ENCODE measurements at places on chromosomes 5 and 9. TPM values are rescaled to one million over a fixed set of nuclear protein-coding genes. Genes with fewer than 3 reads are reported as not detected.

GRCh38 chr9:33435821-33436277 lies 11.5 kb downstream of the AQP3 start:
- DNase-seq, result peak; percentile 16
- no peaks in the 10 kb centered on the region for H3K27me3 ChIP-seq
- no peak overlapping the region for H3K4me3 ChIP-seq
- H3K36me3 ChIP-seq, result no peaks in the 10 kb centered on the region

DNA sequence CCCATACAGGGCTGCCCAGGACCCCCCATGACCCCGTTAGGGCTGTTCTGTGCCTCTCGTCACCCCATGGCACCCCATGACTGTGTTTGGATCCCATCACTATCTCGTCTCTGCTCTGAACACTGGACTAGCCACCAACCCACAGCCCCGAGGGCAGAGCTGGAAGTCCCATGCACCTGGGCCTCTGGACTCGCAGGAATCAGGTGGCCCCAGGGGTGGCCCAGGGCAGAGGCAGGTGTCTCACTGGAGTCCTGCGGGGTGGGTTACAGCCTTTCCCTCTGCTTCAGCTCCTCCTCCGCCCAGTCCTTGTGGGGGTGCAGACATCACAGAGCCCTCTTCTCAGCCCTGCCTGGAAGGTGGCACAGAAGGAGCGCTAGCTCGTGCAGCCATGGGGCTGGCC lies 79.7 kb downstream of the COL5A1 start:
- no peak overlapping the region for H3K4me3 ChIP-seq
- no peaks in the 10 kb centered on the region for H3K27me3 ChIP-seq
- DNase-seq, result no peak
- H3K36me3 ChIP-seq, result no peaks in the 10 kb centered on the region
- H3K4me1 ChIP-seq, result no peaks in the 10 kb centered on the region

- no peaks in the 10 kb centered on the region for H3K27me3 ChIP-seq
- H3K4me1 ChIP-seq, result peaks cover 20% of the 10 kb centered on the region
These were observed 4.8 kb downstream of the NINJ1 start for GRCh38 chr9:93129286-93129685.

GRCh38 chr5:179839328-179840256 lies 18.9 kb downstream of the SQSTM1 start:
- H3K4me1 ChIP-seq, result no peaks in the 10 kb centered on the region
- H3K27me3 ChIP-seq, result no peaks in the 10 kb centered on the region
- H3K4me3 ChIP-seq, result no peak overlapping the region
- H3K27ac ChIP-seq, result no peak overlapping the region

- peaks cover 3% of the 10 kb centered on the region for H3K4me1 ChIP-seq
- H3K36me3 ChIP-seq, result no peaks in the 10 kb centered on the region
These were observed 20.5 kb downstream of the C1QTNF2 start for GRCh38 chr5:160349935-160350303.

Gene C6
- total RNA-seq, result not detected

DNA sequence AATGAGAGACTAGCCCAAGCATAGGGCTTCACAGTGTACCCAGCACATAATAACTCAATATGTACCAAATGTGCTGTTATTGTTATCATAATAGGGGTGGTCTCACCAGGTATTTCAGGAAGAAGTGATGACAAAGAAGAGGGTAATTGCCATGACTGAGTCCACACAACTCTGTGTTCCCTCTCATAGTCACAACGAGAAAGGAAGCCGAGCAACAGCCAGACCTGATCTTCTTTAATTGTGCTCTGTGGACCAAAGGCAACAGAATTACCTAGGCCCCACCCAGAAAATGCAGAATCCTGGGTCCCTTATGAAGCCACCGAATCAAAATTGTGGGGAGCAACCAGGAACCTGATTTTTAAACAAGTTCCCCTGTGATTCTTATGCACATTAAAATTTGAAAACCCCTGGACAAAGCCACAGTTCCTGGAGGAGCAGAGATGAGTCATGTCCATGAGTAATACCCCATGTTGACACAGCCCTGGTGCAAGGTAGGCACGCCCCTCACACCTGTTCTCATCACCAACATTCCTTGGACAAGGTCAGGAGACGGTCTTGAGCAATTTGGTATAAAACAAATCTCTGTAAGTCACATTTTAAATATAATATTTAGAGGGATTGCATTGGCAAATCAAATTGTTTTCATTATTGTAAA lies 5.2 kb downstream of the FGF1 start:
- no peak overlapping the region for H3K27ac ChIP-seq
- DNase-seq, result no peak
- no peaks in the 10 kb centered on the region for H3K27me3 ChIP-seq

Gene SPATA31C1
- not detected for total RNA-seq

Gene KIF4B
- not detected for total RNA-seq

GRCh38 chr5:10536511-10536910 lies 27.4 kb upstream of the ANKRD33B start:
- no peaks in the 10 kb centered on the region for H3K27me3 ChIP-seq
- no peak overlapping the region for H3K27ac ChIP-seq
- DNase-seq, result no peak
- H3K4me3 ChIP-seq, result no peak overlapping the region
- peaks cover 13% of the 10 kb centered on the region for H3K4me1 ChIP-seq

- peaks cover 3% of the 10 kb centered on the region for H3K36me3 ChIP-seq
- no peak overlapping the region for H3K4me3 ChIP-seq
- DNase-seq, result no peak
- H3K27me3 ChIP-seq, result no peaks in the 10 kb centered on the region
- H3K27ac ChIP-seq, result no peak overlapping the region
- no peaks in the 10 kb centered on the region for H3K4me1 ChIP-seq
These were observed 20.6 kb downstream of the UGCG start for GRCh38 chr9:111917201-111917600.

GRCh38 chr5:16417398-16418074 lies 48.1 kb downstream of the ZNF622 start:
- H3K4me1 ChIP-seq, result peaks cover 19% of the 10 kb centered on the region
- H3K36me3 ChIP-seq, result no peaks in the 10 kb centered on the region
- no peak overlapping the region for H3K4me3 ChIP-seq
- H3K27me3 ChIP-seq, result no peaks in the 10 kb centered on the region
- DNase-seq, result no peak

Gene SVEP1
- 0.56 TPM for total RNA-seq

DNA sequence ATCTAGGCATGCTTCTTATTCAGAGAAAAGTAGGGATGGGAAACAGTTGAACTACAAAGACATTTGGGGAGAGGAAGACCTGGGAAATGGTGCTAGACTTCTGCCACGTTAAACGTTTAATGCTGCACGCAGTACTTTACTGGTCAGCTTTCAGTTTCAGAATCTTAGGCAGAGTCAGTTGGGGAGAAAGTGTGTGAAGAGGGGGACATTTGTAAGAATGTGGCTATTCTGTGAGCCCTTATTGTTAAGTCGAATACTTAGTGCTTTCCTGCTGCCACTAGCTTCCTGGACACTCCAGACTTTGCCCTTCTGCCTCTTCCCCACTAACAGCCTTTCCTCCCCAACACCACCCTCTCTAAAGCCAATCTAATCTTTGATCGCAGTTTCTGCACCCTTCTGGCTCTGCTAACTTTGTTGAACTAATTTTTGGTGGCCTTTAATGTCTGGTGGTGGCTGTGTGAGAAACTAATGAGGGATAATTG lies 6.1 kb downstream of the CYSTM1 start:
- H3K27ac ChIP-seq, result no peak overlapping the region
- DNase-seq, result no peak
- peaks cover 33% of the 10 kb centered on the region for H3K4me1 ChIP-seq
- no peak overlapping the region for H3K4me3 ChIP-seq
- H3K27me3 ChIP-seq, result peaks cover 4% of the 10 kb centered on the region

DNA sequence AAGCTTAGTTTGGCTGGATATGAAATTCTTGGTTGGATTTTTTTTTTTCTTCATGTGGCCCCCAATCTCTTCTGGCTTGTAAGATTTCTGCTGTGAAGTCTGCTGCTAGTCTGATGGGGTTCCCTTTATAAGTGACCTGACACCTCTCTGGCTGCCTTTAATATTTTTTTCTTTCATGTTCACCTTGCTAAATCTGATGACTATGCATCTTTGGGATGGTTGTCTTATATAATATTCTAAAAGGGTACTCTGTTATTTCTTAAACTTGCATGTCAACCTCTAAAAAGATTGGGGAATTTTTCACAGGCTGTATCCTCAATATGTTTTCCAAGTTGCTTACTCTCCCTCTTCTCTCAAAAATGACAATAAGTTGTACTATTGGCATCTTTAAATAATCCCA lies 500.0 kb downstream of the CAAP1 start:
- no peak overlapping the region for H3K4me3 ChIP-seq
- H3K36me3 ChIP-seq, result no peaks in the 10 kb centered on the region
- no peak for DNase-seq
- no peak overlapping the region for H3K27ac ChIP-seq

DNA sequence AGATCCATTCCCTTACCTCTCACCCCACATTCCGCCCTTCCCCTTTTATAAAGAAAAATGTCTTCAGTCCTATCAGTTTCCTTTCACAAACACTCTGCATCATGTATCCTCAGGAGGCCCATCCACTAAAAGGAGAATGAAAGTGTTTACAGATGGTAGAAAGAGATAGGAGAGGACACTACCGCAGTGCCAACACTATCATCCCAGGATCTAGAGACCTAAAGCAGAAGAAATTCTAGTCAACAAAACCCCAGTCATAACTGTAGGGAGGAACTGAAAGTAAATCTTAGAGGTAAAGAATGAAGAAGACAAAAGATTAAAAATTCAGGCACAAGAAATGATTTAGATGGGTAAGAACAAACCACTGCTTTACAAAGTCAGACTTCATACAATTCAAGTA lies 114.1 kb downstream of the MLLT3 start:
- H3K27me3 ChIP-seq, result no peaks in the 10 kb centered on the region
- no peaks in the 10 kb centered on the region for H3K36me3 ChIP-seq
- H3K4me1 ChIP-seq, result no peaks in the 10 kb centered on the region
- no peak overlapping the region for H3K4me3 ChIP-seq
- H3K27ac ChIP-seq, result no peak overlapping the region

Gene DYNC2I2
- total RNA-seq, result 141 TPM

DNA sequence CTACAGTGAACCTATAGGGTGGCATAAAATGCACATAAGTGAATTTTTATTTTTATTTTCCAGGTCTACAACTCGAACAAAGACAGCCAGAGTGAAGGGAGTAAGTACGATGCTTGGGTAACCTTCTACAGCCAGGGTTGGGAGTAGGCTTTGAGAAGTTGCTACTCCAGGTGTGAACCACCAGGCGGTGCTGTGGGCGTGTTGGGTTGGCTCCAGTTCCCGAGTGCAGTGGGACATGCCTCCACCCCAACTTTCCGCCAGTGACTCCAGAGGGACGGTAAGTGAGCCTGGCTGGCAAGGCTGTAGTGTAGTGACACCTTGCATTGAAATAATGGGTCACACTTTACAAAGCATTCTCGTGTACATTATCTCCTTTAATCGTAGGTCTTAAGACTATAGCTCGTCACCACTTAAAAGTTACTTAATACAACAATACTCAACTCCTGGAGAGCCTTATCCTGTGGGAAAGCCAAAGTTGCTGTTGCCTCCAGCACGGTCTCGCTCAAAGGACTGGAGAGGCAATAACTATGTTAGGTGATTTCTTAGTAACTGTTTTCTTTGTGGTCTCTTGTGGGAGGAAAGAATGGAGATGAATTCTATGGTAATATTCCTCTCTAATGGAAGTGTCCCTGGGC lies 244.0 kb downstream of the ARHGAP26 start:
- no peak overlapping the region for H3K4me3 ChIP-seq
- H3K27me3 ChIP-seq, result no peaks in the 10 kb centered on the region
- no peaks in the 10 kb centered on the region for H3K36me3 ChIP-seq
- DNase-seq, result peak; percentile 79

Gene TAL2
- 2.5 TPM for total RNA-seq

DNA sequence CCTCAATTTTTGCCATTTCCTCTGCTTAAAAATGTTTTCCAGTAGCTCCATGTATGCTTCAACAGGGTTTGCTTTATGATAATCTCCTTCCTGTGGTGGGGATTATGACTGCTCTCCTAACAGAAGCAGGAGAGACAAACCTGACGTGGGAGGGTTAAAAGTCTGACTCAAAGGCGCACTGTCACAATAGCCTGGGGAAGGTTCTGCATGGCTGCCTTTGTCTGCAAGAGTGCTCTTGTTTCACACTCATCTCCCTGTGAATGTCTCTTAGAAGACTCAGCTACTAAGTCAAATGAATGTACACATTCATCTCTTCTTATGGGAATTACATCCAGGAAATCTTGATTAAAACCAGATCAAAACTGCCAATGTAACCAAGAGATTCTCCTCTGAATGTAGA lies 90.9 kb upstream of the MTAP start:
- no peak overlapping the region for H3K27ac ChIP-seq
- peak; percentile 84 for DNase-seq
- H3K4me1 ChIP-seq, result peaks cover 12% of the 10 kb centered on the region

- peaks cover 62% of the 10 kb centered on the region for H3K27me3 ChIP-seq
- DNase-seq, result peak; percentile 68
- no peaks in the 10 kb centered on the region for H3K36me3 ChIP-seq
- H3K27ac ChIP-seq, result no peak overlapping the region
- peak overlapping the region; percentile 78 for H3K4me3 ChIP-seq
These were observed 1.5 kb downstream of the SMIM32 start for GRCh38 chr5:136191304-136192014.

- DNase-seq, result peak; percentile 71
- no peak overlapping the region for H3K4me3 ChIP-seq
- H3K27ac ChIP-seq, result no peak overlapping the region
- H3K36me3 ChIP-seq, result no peaks in the 10 kb centered on the region
- H3K4me1 ChIP-seq, result no peaks in the 10 kb centered on the region
- H3K27me3 ChIP-seq, result peaks cover 17% of the 10 kb centered on the region
These were observed 13.5 kb downstream of the IL12B start for GRCh38 chr5:159316519-159317383.

Gene ENC1
- total RNA-seq, result 73.8 TPM

DNA sequence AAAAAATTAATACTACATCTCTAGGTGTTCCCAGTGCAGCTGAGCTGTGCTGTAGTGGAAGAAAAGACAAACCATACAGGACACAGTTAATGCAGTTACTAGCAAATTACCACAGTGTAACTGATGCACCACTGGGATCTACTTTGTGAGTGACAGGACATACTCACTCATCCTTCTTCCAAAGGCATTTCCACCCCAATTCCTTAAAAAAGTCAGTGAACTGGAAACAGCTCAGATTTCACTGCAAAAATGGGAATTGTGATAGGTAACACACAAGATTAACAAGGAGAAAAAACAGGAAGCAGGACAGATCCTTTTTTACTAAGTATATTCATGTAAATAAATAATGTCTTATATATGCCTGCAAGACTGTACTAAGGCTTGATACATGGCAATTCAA lies 109.6 kb downstream of the DMAC1 start:
- no peak overlapping the region for H3K27ac ChIP-seq
- no peaks in the 10 kb centered on the region for H3K27me3 ChIP-seq
- H3K4me1 ChIP-seq, result peaks cover 14% of the 10 kb centered on the region
- no peak overlapping the region for H3K4me3 ChIP-seq
- no peak for DNase-seq
